ENCODE measurements at places on chromosomes 7 and 10. TPM values are rescaled to one million over a fixed set of nuclear protein-coding genes. Genes with fewer than 3 reads are reported as not detected.

DNA sequence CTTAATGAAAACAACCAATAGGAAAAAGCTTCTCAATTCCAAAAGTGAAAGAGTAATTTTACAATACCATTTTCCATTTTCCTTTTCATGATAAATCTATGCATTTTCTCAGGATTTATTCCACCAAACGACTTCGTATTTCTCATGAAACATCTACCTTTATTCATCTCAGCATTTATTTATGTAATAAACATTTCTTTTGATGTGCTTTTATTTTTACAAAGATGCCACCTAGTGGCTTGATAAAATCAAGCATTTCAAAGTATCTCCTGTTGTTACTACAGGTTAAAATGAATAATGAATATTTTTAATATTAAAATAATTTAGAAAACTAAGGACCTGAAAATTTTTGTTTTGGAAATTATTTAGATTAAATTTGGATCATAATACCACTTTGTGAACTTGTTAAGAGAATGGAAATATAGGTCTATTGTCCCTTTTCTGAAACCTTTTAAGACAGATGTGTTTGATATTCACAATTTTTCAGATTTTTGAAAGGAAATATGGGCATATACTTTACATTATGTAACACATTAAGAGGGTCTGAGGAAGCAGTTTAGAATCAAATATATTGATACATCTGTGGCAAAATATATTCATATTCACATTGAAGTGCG is 2.7 kb upstream of the IQUB start:
- DNase-seq: no peak

DNA sequence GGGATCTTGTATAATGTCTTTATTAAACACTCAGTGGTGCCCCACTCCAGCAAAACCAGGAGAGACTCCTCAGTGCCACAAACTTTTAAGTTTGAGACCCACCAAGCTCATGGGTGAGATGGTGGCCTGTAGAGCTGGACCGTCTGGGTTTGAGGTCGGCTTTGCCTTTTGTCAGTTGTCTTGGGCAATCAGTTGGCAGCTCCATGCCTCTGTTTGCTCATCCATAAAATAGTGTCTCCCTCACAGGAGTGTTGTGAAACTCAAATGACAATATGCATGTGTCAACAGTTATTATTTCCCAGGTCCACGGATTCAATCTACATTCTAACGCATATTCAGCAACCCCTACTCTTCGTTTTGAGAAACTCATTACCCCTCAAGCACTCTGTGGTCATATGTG is 367.8 kb upstream of the C7orf33 start:
- no peak for DNase-seq

GRCh38 chr7:65915921-65916657 is 43.2 kb downstream of the VKORC1L1 start:
- no peak for DNase-seq

DNA sequence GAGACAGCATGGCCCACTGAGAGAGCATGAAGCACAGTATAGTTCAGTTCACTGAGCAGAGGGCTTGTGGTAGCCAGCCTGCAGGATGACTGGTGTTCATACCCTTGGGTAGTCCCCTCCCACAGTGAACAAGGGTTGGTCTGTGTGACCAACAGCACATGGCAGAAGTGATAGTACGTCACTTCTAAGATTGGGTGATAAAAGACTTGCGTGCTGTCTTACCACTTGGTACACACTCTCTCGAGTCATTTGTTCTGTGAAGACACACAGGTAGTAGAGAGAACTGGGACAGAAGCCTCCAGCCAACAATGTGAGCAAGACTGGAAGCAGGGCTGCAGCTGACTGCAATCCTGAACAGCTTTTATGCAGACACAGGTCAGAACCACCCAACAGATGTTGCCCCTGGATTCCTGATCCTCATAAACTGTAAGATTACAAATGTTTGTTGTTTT is 14.6 kb downstream of the EPC1 start:
- DNase-seq: no peak

The SH2D4B gene
- not detected for total RNA-seq

- DNase-seq: no peak
Observed at GRCh38 chr10:50416881-50417280, 165.6 kb upstream of the ASAH2 start.

DNA sequence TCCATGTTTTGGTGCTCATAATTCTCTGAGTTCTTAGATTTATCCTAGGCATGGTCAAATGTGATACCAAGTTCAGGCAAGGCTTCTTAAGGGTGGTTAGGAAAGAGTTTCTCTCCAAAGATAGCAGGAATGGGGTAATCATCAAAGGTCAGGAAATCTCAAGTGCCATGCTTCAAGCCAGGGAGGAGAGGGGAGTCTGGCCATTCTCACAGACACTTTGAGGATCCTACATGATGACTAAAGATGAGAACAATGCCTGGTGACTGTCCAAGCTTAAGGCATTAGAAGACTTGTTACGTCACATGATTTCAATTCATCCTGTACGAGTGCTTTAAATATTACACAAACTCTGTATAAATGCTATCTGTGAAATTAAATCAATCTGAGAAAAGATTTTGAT is 59.4 kb downstream of the POM121L12 start:
- DNase-seq: no peak

GRCh38 chr10:80971461-80971860 is 433.8 kb downstream of the SH2D4B start:
- DNase-seq: no peak

- peak; percentile 94 for DNase-seq
Observed at GRCh38 chr10:21724687-21725367, 190.8 kb downstream of the MLLT10 start.

GRCh38 chr10:12130237-12130872 is 878 bp downstream of the SEC61A2 start:
- peak; percentile 17 for DNase-seq

- no peak for DNase-seq
Observed at GRCh38 chr7:87435546-87435945, 39.9 kb downstream of the ABCB4 start.

DNA sequence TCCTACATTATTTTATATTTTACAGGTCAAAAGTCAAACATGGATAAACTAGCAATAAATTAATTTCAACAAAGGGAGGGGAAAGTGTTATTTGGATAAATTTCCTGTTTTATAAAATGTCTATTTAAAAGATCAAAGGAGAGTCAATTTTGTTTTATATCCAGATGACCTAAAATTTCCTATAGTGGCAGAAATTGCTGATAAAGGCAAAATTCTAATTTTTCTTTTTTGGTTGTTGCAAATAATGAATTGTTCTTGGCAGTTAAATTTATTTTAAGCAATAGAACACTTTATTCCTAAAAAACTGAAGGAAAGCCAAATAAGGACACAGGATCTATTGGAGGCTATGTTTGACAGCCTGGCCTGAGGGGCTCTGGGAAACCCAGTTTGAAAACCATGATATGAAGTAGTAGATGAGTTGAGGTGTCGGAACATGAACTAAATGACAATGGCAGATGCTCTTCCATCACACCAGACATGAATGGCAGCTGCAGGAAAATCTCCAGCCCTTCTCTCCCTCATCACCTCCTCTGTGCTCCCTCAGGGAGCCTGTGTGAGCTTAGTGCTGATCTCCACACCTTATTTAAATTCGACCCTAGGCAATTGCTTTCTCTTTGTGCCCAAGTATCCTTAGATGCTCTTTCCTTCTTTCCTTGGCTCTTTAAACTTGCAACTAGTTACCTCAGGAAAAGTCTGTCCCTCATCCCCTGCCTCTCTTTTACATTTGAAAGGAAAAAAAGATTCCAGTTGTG is 395.0 kb downstream of the THSD7A start:
- DNase-seq: no peak

- DNase-seq: no peak
Observed at GRCh38 chr10:119439922-119440321, 102.6 kb downstream of the RGS10 start.

DNA sequence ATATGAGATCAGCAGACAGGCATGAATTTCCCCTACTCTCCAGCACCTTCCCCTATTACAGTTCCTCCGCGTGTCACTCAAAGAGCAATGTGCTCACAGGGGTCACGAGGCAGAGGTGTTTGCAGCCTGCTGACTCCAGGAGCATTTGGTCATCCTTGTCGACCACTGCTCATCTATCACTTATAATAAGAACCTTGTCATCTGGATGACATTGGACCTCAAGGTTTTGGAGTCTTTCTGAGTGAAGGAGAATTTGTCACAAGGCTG is 32.9 kb upstream of the PLPP4 start:
- DNase-seq: no peak

DNA sequence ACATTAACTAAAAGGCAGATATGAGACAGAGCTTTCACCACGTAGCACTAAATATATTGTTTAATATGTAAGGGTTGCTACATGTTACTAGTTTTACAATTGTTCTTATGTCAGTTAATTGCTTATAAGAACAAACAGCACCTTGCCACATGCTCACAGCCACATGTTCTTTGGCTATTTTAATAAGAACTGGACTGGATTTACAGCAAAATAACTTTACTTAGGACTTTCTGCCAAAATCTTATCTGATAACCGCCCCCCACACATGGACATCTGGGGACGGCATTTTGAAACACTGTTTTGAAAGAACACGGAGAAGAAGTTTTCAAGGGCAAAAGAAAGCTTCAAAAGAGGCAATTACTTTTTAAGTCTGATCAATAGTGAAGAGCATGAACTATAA is 45.3 kb downstream of the JAZF1 start:
- DNase-seq: no peak

- no peak for DNase-seq
Observed at GRCh38 chr7:9863545-9863944, 1110.1 kb upstream of the PHF14 start.

GRCh38 chr10:92219559-92219958 is 71.3 kb downstream of the CPEB3 start:
- DNase-seq: no peak

GRCh38 chr7:23533238-23533604 is 1.4 kb upstream of the TRA2A start:
- DNase-seq: no peak

The PCDH15 gene
- not detected for total RNA-seq

The ACSM6 gene
- total RNA-seq: 0.54 TPM

The CLRN3 gene
- total RNA-seq: not detected

The KLF14 gene
- not detected for total RNA-seq

The FAM53B gene
- total RNA-seq: 37.6 TPM

DNA sequence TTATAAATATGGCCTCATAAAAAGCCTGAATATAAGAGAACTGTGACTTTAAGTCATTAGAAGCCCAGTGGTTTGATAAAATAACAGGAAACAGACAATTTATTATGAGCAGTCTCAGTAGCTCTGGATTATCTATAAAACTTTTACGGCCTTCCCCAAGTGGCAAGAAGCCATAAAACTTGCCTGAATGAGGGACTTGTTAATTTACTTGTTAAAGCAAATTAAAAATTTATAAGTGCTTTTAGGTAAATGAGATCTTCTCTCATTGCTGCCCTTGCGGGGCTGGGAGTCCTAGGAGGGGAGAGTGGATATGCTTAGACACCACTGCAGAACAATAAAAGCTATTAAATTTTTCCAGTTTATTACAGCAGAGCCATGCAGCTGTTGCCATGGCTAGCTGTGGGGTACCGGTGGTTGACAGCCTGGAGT is 499.9 kb downstream of the AUTS2 start:
- DNase-seq: no peak

- DNase-seq: no peak
Observed at GRCh38 chr10:114650266-114650665, 7.8 kb downstream of the ABLIM1 start.

DNA sequence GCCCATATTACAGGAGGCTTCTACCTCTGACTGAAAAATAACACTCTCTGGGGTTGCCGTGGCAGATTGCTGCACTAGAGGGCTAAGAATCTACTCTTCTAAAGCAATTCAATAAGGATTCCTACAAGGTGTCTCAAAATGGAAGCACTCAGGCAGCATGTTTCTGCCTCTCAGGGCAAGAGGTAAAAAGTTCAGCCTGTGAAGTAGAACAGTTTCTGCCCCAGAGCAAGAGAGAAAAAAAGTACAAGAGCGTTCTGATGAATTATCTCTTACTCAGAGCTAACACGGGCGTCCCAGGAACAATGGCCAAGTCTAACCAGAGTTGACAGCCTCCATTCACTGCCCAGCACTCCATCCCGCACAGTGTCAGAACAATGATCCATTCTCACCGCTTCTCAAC is 71.3 kb upstream of the TES start:
- DNase-seq: no peak

DNA sequence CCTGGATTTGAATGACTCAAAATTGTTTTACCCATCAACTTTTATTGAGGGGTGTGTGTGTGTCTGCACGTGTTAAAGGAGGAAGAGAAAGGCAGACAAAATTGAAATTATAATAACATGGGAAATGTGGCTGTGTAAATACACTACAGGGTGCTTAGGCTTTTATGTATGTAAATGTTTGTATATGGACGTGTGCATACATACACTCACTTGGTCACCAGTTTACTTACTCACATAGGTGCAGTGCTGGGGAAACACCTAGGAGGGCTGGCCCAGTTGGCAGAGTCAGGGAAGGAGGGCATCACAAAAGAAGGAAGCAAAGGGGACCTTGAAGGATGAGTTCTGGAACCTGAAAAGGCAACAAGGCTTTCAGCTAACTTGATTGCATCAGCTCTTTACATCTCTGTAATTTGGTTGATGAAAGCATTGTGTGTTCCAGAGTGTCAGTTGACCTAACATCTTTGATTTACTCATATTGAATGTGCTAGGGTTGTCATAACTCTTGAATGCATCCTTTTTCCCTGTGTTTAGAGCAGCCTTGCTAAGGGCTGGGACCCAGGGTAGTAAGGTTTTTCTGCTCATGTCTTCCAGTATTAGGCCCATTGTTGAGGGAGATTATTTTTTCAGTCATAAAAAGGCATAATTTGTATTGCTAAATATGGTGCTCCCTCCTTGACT is 10.2 kb downstream of the WDR11 start:
- DNase-seq: no peak

The RELN gene
- total RNA-seq: 52.3 TPM

DNA sequence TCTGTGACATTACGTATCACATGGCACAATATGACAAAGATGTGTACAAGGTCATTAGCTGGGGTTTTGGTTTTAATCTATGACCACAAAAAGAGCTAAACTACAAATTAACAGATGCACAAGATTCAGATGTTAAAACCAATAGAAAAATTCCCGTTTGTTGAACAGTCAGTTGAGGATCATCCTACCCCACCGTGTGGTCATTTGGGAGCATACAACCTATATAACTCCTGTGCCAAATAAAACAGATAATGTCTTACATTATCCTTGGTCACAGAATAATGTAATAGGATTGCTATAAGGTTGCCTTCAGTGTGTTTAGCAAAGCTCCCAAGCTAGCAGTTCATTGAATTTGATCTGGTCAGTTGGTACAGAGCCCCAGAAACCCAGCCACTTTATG is 28.2 kb downstream of the ASNS start:
- no peak for DNase-seq

DNA sequence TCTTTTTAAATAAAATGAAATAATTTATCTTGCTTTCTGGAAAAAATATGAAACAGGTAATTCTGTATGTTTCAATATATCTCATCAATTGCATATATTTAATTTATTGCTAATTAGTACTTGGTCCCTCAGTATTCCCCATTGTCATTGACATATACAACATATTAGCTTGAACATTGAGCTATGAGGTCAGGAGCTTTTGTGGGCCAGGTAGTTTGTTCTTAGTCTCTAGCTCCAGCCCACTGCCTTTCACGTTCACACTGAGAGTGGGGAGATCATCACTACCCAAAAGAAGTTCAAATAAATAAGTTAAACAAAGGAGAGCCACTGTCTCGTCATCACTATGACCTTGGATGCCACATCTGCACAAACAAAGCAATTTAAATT is 54.7 kb upstream of the DKK1 start:
- no peak for DNase-seq

GRCh38 chr10:27783660-27784059 is 38.0 kb upstream of the MKX start:
- peak; percentile 43 for DNase-seq

GRCh38 chr7:149644754-149645153 is 128.6 kb downstream of the ZNF467 start:
- DNase-seq: no peak

- DNase-seq: no peak
Observed at GRCh38 chr10:71225291-71226058, 13.1 kb downstream of the UNC5B start.

The ZNF107 gene
- 12.7 TPM for total RNA-seq

All from thyroid gland (tissue), 4 donors.